ENCODE measurements at places on chromosomes 16 and 17.
A peak's percentile ranks its signal among the peaks of the same experiment; 100 is the strongest.

DNA sequence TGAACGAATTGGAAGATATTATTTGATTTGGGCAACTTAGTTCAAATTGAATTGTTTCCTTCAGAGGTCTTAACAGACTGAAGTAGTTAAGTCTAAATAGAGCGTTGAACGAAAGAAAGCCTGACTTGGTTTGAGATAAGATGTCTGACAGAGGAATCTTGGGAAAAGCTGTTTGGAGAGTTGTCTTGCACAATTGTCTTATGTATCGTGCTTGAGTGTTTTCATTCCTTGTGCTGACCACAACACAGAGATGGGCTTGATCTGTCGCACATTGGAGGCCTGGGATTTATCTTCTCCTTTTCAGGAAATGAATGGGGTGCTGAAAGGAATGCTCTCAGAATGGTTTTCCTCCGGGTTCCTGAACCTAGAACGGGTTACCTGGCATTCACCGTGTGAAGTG lies 7.8 kb downstream of the MLYCD start:
- DNase-seq = peak; percentile 6

GRCh38 chr16:86953631-86954391 lies 363.4 kb downstream of the C16orf95 start:
- no peak for DNase-seq

DNA sequence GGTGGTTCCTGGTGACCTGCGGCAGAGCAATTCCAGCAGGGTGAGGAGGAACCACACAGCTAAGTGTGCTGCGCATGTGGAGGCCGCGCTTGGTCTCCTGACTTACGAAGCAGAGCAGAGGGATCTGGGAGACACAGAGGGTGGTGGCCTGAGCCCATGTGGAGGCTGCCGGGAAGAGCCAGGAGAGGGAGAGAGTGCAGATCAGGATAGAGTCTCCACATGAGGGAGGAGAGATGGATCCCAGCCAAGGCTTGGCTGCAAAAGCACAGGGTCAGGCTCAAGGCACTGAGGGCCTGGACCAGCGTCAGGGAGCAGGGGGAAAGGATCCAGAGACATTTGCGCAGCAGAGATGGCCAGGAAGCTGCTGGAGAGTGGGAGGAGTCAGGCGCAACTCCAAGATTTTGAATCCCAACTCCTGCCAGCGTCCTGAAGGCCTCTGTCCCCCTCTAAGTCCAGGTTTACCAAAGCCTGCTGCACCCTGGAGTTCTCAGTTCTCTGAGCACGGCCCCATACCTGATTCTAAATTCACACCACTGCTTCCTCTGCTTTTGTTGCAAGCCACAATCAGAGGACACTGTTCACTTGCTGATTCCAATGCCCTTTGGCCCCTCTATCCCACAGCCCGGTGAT lies 11.3 kb upstream of the MLLT6 start:
- peak; percentile 16 for DNase-seq

GRCh38 chr16:89312194-89312593 lies 94.7 kb downstream of the ZNF778 start:
- no peak for DNase-seq

GRCh38 chr17:32102646-32103186 lies 39.6 kb upstream of the RHOT1 start:
- DNase-seq = no peak

- no peak for DNase-seq
Observed at GRCh38 chr17:68732301-68732749, 131.2 kb upstream of the FAM20A start.

GRCh38 chr17:41650794-41651624 lies 26.6 kb upstream of the KRT17 start:
- DNase-seq = no peak

- peak; percentile 41 for DNase-seq
Observed at GRCh38 chr16:23434380-23434779, 18.6 kb downstream of the COG7 start.

- no peak for DNase-seq
Observed at GRCh38 chr17:64173646-64174045, 43.7 kb upstream of the ERN1 start.

DNA sequence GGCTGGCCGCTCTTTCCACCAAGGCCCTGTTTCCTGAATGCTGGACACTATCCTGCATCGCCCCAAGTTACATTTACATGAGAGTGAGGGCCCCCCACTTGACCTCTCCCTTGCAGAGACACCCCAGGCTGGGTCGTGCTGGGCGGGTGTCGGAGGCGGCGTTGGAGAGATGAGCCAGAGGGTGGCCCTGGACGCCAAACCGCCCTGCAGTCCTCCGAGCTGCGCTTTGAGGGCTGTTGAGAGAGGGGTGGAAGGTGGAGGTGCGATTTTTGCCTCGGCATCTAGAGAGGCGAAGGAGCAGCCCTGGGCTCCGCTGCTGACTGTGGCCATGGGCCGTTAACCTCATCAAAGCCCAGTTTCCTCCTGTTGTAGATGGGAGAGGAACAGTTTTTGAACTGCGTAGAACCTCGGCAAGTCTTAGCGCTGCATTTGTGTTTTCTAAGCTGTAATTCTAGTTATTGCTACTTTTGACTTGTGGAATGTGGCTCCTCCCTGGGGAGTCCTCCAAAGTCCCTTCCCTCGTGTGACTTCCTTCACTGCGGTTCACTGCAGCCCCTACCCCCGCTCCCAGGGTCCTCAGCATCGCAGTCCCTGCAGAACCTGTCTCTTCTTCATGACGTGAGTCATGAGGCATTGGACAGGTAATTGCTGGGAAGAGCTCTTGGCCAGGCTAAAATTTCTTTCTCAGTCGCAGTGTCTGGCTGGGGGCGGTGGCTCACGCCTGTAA lies 986 bp upstream of the ELOB start:
- DNase-seq = no peak

- no peak for DNase-seq
Observed at GRCh38 chr17:15085890-15086677, 179.0 kb downstream of the PMP22 start.

DNA sequence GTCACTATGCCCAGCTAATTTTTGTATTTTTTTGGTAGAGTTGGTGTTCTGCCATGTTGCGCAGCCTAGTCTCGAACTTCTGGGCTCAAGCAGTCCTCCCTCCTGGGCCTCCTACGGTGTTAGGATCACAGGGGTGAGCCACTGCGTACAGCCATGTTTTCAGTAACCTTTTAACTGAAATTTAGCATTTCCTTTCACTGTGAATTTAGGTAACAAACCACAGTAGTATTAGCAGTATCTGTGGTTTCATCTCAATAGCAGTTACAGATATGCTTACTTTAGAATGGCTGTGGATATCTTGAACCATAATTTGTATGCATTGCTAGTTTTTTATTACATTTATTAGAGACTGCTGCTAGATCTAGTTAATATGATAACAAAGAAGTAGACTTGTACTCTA lies 4.3 kb upstream of the RANGRF start:
- no peak for DNase-seq

DNA sequence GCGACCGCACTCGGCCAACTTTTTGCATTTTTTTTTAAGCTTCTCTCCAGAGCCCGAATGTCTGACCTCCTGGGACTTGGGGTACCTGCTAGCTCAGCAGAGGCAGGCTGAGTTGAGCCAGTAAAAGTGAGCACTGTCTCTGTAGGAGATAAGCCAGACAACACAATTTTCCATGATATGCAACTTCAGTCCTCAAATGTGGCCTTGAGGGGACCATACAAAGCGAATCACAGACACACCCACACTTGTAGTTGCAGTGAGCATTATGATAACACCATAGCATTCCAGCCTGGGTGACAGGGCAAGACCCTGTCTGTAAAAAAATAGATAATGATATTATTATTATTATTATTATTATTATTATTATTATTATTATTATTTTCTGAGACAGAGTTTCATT lies 2.6 kb downstream of the DPEP2 start:
- DNase-seq = no peak

DNA sequence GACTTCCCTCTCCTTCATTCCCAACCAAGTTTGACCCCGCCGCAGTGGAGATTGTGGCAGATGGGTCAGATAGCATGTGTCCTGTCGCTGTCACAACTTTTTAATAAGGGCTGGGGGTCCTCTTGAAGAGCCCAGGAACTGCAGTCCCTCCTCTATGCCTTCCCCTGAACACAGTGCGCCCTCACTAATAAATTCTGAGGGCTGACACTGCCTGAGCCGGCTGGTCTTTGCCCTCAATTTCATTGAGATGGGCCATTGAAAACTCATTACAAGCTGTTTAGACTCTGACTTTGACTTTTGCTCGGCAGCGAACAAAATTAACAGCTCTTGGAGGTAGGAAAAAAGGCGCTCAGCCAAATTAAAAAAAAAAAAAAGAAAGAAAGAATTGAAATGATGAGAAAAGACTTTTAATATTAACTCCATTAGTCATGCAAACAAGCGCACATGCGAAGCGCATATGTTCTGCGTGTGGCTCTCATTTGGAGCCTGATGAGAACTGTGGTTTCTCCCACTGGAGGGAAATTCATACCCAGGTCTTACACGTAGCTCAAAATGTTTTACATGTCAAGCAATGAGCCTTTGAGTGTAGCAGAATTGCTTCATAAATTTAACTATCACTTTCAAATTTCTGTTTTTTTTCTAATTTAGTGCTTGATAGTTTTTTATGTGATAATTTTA lies 704.7 kb downstream of the WWOX start:
- DNase-seq = no peak

DNA sequence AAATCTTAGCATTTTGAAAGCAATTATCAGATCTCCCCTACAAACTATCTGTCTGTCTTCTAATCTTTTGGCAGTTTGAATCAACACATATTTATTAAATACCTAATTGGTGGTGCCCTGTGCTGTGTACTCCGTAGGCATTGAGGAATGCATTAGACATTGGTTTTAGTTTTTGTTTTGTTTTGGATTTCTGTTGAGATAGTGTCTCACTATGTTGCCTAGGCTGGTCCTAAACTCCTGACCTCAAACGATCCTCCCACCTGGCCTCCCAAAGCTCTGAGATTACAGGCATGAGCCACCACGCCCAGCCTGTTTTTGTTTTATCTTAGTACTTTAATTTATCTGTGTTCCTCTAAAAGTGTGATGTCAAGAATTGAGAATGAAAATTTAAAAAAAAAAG lies 124.8 kb upstream of the RBL2 start:
- DNase-seq = no peak

DNA sequence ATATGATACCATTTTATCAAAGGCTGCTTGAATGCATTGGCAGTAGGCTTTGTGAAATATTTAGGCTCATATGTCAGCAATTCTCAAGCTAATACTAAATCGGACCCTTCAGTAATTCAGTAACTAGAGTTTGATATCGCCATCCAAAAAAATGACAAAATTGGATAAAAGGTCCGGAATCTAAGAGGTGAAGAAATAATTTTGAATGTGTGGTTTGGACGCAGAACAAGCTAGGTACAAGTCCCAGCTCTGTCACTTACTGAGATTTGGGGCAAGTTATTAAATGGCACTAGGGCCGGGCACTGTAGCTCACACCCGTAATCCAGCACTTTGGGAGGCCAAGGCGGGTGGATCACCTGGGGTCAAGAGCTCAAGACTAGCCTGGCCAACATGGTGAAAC lies 956.5 kb downstream of the CDH11 start:
- no peak for DNase-seq

GRCh38 chr17:42918902-42919521 lies 18.4 kb downstream of the G6PC1 start:
- DNase-seq = no peak

- no peak for DNase-seq
Observed at GRCh38 chr16:55700961-55701360, 45.2 kb downstream of the SLC6A2 start.

GRCh38 chr17:28598389-28598788 lies 436 bp downstream of the SPAG5 start:
- no peak for DNase-seq

- peak; percentile 65 for DNase-seq
Observed at GRCh38 chr17:8151641-8152111, 528 bp downstream of the PER1 start.

- DNase-seq = no peak
Observed at GRCh38 chr17:15303851-15304250, 37.5 kb downstream of the TEKT3 start.

- no peak for DNase-seq
Observed at GRCh38 chr16:800834-801511, 439 bp upstream of the GNG13 start.

GRCh38 chr17:9095390-9095789 lies 74.1 kb downstream of the NTN1 start:
- no peak for DNase-seq

DNA sequence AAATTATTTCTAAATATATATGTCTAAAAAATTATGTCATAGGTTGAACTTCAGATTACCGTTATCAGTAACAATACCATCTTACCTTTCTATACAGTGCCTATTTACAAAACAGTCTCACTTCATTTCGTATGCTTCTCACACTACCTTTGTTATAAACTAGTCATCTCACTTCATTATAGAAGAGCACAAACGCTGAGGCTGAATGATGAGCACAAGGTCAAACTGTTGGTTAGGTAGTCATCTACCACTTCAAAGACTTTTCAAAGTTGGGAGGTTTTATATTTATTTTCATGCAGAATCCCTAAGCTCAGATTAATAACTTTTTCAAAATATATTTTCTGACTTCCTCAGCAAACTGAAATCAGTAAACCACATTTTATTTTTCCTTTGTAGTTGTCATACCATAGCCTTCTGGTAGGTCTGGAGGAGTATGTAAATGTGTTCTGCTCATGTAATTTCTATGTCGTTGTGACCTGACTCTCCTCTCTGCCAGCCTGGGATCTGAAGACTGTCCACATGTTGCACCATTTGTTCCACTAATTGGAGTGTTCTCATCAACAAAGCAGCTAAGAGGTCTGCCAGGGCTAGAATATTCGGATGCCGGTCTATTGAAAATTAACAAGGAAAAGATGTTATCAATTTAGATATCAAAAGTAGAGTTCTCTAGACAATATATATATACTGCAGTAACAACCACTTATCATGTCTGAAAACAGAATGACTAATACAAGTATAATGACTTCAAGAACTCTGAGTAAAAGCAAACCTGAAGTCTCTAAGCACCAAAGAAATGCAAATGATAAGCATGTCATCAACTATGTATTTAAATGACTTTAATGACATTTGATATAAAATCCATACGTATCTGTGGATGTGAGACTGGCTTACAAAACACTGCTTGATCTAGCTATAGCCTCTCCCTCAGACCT lies 73.9 kb downstream of the CEP95 start:
- peak; percentile 20 for DNase-seq

GRCh38 chr17:46869296-46869695 lies 17.9 kb downstream of the WNT9B start:
- DNase-seq = no peak

GRCh38 chr17:34776456-34777443 lies 184.5 kb downstream of the CCT6B start:
- no peak for DNase-seq

- DNase-seq = no peak
Observed at GRCh38 chr16:1154291-1154886, 1.5 kb downstream of the CACNA1H start.

DNA sequence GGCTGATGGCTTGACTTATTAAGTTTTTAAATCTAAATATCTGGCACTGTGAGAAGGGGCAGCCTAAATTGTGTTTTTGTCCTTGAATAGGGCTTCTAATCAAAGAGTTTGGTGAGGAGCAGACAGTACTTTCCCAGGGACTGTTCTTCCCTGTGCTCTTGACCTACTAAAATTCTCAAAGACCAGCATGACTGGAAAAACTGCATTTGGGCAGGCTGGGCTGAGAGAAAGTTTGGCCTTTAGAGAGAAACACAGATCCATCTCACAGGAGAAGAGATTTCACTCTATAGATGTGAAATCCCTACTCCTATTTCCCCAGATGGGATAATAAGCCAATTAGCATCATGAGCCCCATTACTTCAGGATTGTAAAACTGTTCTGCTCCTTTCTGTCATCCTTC lies 7.3 kb downstream of the PCTP start:
- no peak for DNase-seq

GRCh38 chr17:76633628-76634328 lies 9.8 kb downstream of the ST6GALNAC1 start:
- DNase-seq = no peak

- DNase-seq = peak; percentile 38
Observed at GRCh38 chr16:3774156-3774767, 56.9 kb upstream of the TRAP1 start.
